Activated T-cell treated with anti-CD3 and anti-CD28 coated beads for 48 hours (primary cell): ENCODE measurements at places on chromosomes 5 and 9.

GRCh38 chr5:63860379-63860778, 101.9 kb downstream of the HTR1A start:
- no peak for DNase-seq

- DNase-seq: no peak
These were observed 260.0 kb upstream of the ST8SIA4 start for GRCh38 chr5:101163088-101163487.

DNA sequence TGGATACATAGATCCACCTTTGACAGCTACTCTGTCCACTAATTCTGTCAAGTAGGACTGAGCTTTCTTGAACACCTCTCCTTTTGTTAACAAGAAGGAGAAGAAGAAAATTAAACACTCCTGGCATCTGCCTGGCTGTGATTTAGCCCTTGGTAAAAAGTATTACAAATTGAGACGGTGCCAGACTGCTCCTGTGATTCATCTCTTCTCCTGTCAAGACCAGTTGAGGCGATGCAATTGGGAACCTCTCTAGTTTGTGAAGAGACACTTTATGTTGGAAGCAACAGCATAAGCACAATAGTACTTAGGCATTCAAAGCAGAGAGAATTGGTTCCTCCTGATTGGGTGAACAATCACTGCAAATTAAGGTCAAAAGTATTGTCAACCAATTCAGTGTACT, 72.7 kb downstream of the GHR start:
- no peak for DNase-seq

GRCh38 chr5:171610686-171611085, 174.9 kb upstream of the SMIM23 start:
- no peak for DNase-seq

DNA sequence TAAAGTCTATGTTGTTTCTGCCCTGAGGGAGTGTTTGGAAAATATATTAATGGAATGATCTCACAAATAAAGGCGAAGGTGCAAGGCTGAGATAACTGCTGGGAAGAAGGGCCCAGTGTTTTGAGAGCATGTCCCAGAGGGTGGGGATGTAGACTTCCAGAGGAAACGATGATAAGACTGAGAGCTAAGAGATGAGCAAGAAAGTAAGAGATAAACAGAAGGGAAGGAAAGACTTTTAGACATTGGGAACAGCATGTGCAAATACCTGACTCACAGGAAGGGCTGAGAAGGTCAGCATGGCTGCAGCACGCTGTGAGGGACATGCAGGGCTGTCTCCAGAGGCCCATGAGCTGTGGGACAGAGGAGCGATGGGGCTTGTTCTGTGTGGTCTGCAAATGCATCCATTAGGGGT, 19.9 kb upstream of the ADRB2 start:
- no peak for DNase-seq

DNA sequence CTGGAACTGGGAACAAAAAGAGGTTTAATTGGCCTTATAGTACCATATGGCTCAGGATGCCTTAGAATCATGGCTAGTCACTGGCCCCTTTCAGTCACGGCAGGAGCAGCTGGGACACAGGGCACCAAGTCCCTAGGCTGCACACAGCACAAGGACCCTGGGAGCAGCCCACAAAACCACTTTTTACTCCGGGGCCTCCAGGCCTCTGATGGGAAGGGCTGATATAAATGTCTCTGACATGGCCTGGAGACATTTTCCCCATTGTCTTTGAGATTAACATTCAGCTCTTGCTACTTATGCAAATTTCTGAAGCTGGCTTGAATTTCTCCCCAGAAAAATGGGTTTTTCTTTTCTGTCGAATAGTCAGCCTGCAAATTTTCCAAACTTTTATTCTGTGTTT, 1026.4 kb upstream of the COX7C start:
- DNase-seq: no peak

DNA sequence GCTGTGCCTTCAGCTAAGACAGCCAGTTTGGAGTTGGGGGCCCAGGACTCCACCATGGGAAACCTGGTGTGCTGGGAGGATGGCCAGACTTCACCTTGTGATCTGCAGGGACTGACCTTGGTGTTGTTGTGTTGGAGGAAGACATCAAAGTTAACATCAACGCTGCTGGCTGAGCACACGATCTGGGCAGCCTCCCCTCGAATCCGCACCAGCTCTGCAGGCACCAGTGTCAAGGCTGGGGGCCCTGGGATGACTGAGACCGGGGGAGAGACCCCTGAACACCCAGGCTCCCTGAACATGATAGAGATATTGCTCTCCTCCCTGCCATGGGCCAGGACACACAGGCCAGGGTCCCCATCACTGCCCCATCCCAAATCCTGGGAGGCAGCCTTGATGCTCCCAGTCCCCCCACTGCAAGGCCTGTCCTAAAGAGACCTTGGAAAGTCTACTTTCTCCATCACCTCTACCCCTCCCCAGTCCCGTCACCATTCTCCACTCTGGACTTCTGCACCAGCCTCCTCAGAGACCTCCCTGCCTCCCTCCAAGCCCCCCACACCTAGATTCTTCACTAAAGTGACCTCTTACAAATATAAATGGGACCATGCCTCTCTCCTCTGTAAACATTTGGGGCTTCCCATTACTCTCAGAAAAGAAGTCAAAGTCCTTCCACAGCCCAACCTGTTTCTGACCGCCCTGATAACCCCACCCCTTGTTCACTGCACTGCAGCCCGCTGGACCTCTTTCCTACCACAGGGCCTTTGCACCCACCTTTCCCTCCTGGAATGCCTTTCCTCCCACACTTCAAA, 8.2 kb downstream of the CSF1R start:
- DNase-seq: no peak

- DNase-seq: no peak
These were observed 236.2 kb upstream of the NREP start for GRCh38 chr5:111993242-111993641.

DNA sequence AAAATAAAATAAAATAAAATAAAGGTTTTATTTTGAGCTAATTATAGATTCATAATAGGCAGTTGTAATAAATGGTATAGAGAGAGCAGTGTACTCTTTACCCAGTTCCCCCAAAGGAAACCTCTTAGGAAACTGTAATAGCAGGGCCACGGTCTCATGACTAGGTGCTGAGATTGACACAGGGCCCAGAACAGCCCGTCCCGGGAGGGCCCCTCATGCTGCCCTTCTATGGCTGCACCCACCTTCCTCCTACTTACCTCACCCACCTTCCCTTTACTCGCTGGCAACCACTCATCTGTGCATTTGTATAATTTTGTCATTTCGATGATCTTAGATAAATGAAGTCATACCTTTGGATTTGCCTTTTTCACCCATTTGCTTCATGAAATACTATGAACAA, 16.1 kb downstream of the CACNA1B start:
- DNase-seq: no peak

GRCh38 chr9:110728058-110728457, 59.5 kb downstream of the MUSK start:
- DNase-seq: no peak

DNA sequence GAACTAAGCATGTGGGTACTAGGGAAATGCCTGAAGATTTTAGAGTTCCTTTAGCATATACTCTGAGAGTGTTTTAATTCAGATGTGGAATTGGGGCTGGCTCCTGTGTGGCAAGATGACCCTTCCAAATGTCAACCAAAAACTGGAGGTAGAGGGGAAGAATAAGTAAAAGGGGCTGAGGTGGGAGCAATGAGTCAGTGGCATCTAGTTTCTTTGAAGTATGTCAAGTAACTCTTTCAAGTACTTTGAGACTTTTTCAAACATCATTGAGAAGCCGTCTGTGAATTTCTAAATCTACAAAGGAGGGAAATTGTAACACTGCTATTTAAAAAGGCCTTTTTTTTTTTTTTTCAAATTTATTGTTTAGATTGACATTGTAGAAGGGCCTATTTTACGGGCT, 184.4 kb downstream of the MAN2A1 start:
- no peak for DNase-seq
